Effector memory CD8-positive, alpha-beta T cell (primary cell): ENCODE measurements at places on chromosomes 6 and 20.

DNA sequence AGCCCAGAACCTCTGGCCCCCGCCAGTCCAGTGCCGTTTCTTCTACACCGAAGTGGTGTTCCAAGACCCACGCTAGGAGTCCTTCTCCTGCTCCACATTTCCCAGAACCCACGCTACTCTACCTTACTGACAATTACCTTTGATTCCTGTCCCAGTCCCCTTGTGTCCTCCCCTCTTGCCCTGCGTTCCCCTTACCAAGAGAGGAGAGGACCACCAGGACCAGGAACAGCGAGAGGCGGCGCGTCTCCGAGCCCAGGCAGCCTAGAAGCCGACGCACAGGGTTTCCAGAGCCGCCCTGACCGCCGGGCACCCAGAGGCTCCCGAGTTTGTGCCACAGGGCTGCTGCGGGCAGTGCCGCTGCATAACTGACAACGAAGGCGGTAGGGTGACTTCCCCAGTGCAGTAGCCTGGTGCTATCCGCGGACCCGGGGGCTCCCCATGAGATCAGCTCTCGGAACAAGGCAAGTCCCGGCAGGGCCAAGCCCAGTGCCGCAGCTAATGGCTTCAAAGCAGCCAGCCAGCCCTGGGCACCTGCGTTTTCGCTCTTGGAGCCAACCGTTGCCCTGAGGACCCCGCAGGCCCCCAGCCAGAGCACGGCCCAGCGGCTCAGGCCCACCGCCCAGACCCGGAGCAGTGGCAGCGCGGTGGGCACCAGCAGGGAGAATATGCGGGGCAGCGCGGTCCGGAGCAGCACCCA lies 512 bp downstream of the TAP1 start:
- peak; percentile 57 for DNase-seq

DNA sequence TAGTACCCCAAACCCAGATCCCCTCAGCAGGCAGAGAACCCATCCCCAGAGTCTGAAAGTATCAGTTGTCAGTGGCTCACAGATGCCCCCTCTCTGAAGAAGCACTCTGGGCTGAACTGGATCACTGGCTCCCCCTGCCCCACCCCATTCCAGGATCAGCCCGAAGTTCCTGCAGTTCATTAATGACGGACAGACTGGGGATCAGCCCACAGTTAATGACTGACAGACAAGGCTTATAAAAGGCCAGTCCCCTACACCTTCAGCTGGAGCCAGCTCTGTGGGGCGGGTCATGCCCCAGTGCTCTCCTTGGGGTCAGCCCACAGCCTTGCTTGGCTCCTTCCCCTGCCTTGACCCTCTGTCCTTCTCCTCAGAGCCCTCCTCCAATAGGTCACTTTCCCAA lies 21.7 kb downstream of the KIAA1755 start:
- no peak for DNase-seq

- DNase-seq, result no peak
Observed at GRCh38 chr6:101393251-101393828, at the start of gene GRIK2. TSS of gene GRIK2 (plus strand) at chr6:101393708.

GRCh38 chr6:131937226-131937625 lies 13.9 kb downstream of the CCN2 start:
- no peak for DNase-seq

GRCh38 chr6:113645576-113645970 lies 211.6 kb upstream of the MARCKS start:
- DNase-seq, result no peak

DNA sequence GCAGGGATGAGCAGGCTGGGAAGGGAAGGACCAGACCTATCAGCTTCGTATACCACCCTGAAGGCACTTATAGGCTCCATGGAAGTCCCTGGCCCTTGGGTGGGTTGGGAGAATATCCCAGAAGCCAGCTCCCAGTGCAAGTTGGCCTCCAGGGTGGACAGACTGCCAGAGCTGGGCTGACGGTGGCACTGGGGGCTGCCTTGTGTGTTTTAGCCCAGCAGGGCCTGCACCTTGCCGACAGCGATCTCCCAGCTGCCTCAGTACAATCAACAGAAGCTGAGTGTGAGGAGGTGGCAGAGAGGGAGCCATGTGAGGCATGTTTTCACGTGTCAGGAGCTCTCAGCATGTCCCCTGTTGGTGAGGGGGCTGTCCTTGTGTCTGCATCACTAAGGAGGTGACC lies 159.5 kb downstream of the VEGFA start:
- no peak for DNase-seq

DNA sequence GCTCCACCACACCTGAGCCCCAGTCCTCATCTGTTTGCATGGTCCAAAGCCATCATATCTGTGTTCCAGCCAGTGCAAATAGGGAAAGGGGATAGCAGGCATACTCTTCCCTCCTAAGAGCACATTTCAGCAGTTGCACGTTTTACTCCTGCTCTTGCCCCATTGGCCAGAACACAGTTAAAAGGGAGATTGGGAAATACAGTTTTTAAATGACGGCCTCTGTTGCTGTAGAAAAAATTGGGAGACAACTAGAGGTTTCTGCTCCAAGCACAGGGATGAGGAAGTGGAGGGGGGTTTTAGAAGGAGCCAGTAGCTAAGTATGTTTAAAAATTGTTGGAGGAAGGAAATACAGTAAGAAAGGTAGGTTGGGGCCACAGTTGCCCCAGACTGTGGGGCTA lies 14.6 kb upstream of the STK35 start:
- no peak for DNase-seq

DNA sequence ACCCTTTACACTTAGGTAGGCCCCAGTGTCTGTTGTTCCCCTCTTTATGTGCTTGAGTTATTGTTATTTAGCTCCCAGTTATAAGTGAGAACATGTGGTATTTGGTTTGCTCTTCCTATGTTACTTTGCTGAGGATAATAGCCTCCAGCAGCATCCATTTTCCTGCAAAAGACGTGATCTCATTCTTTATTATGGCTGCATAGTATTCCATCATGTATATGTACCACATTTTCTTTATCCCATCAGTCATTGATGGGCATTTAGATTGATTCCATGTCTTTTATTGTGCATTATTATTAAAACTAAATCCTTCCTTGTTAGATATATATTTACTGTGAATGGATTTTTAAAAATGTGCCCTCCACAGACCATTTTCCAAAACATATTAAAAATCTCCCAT lies 1137.3 kb upstream of the ADGRB3 start:
- DNase-seq, result no peak

- DNase-seq, result no peak
Observed at GRCh38 chr20:22248051-22248667, 336.2 kb downstream of the FOXA2 start.

- no peak for DNase-seq
Observed at GRCh38 chr20:34938466-34939163, 17.0 kb downstream of the GSS start.

DNA sequence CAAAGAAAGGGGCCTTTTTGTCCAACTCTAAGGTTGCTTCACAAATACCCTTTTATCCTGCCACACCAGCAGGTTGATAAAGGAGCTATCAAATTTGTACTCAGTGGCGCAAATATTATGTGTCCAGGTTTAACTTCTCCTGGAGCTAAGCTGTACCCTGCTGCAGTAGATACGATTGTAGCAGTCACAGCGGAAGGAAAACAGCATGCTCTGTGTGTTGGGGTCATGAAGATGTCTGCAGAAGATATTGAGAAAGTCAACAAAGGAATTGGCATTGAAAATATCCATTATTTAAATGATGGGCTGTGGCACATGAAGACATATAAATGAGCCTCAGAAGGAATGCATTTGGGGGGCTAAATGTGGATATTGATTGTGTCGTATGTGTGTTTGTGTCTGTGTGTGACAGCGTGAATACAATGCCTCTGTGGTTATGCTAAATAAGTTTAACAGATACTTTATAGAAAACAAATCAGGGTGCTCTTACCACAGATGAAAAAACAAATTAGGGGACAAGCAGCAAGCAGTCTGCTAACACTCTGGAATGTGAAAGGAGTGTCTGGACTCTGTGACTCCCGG lies 33.6 kb downstream of the HM13 start:
- no peak for DNase-seq

GRCh38 chr20:22729180-22729579 lies 144.8 kb upstream of the FOXA2 start:
- DNase-seq, result no peak

GRCh38 chr6:78829407-78829806 lies 37.9 kb upstream of the IRAK1BP1 start:
- no peak for DNase-seq

GRCh38 chr6:87945181-87945580 lies 102.5 kb upstream of the SPACA1 start:
- DNase-seq, result no peak

DNA sequence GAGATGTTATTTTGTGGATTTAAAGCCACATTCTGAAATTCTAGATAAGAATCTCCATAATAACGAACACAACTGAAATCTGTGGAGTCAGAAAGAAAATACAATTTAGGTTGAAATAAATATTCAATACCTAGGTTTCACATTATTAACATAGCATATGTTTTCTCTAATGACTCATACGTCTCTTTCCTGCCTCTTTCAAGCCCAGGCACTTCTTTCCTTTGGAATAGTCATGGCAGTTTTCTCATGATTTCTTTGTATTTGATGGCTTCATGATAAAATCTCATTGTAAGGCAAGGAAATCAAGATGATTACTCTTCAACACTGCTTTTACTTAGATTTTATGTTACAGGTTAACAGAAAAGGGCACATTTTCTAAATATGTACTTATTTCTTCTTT lies 803.7 kb downstream of the PHF3 start:
- no peak for DNase-seq
